ENCODE measurements at places on chromosomes 5 and 9.

- DNase-seq = peak; percentile 18
These were observed 18.3 kb upstream of the TERT start for GRCh38 chr5:1312993-1313833.

DNA sequence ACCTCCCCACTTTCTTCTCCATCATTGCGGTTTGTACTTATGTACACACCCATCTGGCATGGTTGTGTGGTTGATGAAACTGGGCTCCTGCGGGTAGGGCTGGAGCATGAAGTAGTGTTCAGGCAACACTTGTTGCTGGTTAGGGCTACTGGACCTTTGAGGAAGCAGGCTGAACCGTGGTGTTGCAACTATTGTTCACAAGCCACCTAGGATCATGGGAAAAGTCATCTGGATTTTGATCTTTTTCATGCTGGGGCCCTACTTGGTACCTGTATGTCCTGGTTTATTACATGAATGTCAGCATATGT, 40.1 kb upstream of the TIFAB start:
- no peak for DNase-seq

DNA sequence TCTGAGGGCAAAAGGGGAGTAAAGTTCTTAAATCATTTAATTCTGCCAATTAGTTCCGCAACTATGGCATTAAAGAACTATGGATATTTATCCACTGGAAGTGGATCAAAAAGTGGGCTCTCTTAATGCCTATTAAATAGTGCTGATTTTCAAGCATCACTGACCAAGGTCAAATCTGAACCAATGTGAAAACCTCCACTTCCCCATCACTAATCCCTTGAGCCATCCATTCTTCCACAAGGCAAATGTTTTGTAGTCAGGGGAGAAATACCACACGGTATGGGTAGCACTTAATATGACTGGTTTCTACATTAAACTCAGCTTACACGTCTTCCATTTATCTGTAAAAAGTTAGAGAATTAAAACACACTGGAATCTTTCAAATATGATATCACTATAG, 57.6 kb downstream of the MLLT3 start:
- DNase-seq = no peak

DNA sequence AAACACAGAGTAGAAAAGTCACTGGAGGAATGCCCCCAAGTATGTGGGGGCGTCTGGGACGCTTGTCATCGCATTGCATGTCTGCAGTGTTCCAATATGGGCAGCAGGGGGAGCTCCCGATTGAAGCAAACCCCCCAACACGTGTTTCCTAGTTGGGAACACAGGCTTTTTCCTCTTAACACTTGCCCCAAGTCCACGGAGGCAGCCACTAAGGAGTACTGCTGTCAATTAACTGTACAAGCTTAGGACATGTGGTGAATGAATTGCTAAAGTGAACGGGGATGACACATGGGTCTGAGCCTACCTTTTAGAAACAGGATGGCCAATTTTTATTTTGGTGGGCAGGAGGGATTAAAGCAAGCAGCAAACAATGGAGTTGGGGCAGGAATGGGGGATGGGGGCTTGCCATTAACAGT, 2.2 kb downstream of the GABRB2 start:
- peak; percentile 40 for DNase-seq

DNA sequence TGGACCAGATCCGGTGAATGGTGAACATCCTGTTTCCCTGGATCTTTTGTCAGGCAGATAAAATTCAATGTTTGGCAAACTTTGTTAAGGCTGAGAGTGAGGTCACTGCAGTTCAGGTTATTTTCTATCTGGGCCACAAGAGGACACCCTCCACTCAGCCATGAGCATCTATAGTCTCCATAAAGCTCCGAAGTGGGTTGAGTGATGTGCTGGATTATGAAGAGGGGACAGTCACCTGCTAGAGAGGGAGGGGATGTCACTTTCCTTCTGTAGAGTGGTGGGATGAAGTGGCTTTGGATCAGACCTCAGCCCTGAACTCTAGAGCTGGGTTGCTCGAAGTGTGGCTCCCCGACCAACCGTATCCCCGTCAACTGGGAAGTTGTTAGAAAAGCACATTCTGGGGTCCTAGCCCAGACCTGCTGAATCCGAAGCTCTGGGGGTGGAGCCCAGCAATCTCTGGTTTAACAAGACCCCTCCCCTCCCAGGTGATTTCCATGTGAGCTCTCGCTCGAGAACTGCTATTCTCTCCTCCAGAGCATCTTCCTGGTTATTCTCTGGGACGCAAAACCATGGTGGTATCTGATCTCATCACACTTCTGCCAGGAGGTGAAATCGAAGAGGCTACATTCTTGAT, 31.8 kb upstream of the FGF1 start:
- no peak for DNase-seq

- DNase-seq = peak; percentile 48
These were observed 103.9 kb downstream of the ESM1 start for GRCh38 chr5:54881286-54882005.

DNA sequence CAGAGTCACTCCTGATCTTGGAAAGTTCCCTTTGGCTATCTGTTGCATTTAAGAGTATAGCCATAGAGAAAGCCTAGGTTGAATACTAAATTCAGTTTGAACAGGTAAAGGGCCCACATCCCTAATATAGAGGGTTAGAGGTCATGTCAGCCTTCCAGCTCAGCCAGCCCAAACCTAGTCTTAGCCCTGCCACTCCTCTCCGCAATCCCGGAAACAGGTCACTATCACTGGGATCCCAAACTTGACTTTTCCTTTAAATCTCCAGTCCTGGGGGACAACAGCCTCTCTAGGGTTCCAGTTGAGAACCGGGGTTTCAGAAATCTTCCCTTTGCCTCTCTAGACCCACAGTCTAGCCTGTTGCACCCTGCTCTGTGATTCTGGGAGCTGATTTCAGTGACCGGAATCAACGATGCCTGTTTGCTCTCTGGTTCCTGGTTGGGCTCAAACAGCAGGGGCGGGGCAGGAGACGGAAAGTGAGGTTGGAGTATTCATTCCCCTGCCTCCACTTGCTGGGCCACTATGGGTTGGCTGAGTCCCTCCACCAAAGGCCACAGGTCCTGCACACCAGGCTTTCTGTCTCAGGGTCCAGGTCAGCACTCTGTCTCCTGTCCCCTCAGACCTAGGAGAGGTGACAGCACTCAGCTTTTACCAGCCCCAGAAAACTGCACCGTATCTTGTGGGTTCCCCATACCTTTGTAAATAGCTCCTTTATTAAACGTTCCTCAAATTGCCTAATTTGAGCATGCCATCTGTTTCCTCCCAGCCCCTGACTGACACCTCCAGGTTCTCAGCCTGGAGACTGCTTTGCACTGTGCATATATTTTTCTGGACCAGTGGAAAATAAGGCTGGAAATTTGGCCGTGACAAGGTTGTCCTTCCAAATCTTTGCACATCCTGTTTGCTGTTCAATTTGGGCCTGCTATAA, 23.8 kb upstream of the CPEB4 start:
- DNase-seq = no peak

DNA sequence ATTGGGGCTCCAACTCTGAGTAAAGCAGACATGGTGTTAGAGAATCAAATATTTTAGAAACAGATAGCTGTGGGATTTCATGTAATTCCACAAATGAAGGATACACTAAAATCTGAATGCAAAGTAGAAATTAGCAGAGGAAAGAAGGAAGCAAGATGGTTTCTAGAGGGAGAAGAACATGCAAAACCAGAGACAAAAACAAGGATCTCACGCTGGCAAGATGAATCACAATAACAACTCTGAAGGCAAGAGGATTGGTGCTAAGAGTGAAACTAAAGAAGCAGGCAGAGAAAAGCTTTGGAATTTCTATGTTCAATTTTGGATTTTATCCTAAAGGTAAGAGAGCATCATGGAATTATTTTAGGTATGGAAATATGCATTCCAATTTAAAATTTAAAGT, 857.2 kb upstream of the COX7C start:
- DNase-seq = no peak

- DNase-seq = no peak
These were observed 48.6 kb upstream of the ZSWIM6 start for GRCh38 chr5:61283471-61283870.

DNA sequence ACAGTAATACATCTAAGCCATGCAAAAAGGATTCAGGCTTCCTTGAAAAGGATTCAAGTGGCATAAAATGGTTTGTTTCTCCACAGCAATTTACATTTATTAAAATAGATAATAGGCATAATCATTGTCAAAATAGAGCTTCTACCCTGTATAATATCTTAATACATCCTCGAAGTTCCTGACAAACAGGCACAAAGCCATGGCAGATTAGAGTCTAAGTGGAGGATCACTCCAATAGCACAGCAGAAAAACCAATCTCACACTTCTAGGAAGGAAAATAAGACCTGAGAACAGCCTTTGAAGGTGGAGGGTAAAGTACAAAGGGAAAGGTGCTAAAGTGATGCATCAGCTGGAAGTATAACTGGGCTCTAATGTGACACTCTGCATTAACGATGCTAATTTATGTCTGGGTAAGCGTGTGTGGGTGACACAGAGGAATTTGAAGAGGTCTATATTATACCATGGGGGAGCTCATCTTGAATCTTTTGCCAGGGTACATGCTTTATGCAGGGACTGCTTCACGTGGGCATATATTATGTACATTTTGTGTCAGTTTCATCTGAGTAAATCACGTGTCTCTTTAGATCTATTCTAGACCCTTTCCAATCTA, 28.8 kb downstream of the PPP2R2B start:
- no peak for DNase-seq

- DNase-seq = no peak
These were observed 33.5 kb upstream of the EBF1 start for GRCh38 chr5:159133041-159133741.

- no peak for DNase-seq
These were observed 304.1 kb downstream of the MAT2B start for GRCh38 chr5:163809473-163809872.
